Activated naive CD4-positive, alpha-beta T cell (primary cell): ENCODE measurements at places on chromosomes 13 and 19.

- DNase-seq = no peak
These were observed 9.9 kb downstream of the KANK3 start for GRCh38 chr19:8332976-8333766.

- no peak for DNase-seq
These were observed 42.7 kb downstream of the INSR start for GRCh38 chr19:7251494-7251893.

DNA sequence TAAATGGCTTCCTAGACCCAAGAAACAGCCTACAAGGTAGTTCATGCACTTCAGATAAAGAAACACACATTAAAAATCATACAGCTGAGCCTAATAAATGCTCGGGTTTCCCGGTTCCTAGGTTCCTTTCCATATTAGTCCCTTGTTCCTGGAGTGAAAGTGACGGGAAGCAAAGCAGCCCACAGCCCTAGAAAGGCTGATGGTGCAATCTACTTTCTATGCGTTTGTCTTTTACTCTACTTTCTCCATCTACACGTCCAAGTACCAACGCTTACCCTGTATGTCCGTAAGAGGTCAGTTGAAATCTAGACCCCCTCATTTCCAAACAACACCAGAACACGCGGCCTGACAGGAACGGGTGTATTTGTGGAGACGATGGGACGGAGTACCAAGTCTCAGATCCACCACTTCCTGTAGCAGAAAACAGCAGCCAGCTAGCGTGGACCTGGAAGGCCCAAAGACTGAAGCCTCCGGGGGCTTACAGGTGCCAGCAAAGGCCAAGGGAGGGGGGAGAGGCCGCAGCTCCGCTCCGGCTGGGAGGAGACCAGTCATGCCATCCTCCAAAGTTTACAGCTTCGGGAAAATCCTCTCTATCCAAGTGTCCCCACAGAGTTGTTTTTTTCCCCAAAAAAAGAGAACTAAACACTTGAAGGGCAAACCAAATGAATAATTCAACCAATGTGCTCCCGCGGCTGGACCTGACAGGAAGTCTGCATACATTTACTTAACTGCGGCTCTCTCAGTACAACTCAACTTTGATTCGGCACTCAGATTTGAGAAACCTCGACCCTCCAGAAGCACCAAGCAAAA lies 34.1 kb downstream of the STK24 start:
- no peak for DNase-seq

GRCh38 chr19:709196-709964 lies 645 bp downstream of the PALM start:
- DNase-seq = no peak

GRCh38 chr13:69912630-69913029 lies 195.0 kb upstream of the ATXN8OS start:
- no peak for DNase-seq

- no peak for DNase-seq
These were observed at the start of gene GAS6 for GRCh38 chr13:113863524-113864272. Gene GAS6 (minus strand): TSS chr13:113864076. CDS start chr13:113863920, 156 bp downstream.

- no peak for DNase-seq
These were observed 1.9 kb downstream of the LTBP4 start for GRCh38 chr19:40603071-40603388.

GRCh38 chr19:17794731-17795494 lies at the start of gene B3GNT3:
Gene B3GNT3 (plus strand): TSS chr19:17795138. CDS start chr19:17807808, 12,670 bp downstream.
- DNase-seq = no peak

- DNase-seq = no peak
These were observed 151.3 kb upstream of the UQCRFS1 start for GRCh38 chr19:29364224-29364726.
